Activated naive CD4-positive, alpha-beta T cell treated with anti-CD3 and anti-CD28 coated beads, Interleukin-2, amount 50 U/mL, for 16 hours (primary cell): ENCODE measurements at places on chromosomes 7 and 10.

- no peak for DNase-seq
These were observed 292.5 kb upstream of the FZD8 start for GRCh38 chr10:35934642-35934995.

DNA sequence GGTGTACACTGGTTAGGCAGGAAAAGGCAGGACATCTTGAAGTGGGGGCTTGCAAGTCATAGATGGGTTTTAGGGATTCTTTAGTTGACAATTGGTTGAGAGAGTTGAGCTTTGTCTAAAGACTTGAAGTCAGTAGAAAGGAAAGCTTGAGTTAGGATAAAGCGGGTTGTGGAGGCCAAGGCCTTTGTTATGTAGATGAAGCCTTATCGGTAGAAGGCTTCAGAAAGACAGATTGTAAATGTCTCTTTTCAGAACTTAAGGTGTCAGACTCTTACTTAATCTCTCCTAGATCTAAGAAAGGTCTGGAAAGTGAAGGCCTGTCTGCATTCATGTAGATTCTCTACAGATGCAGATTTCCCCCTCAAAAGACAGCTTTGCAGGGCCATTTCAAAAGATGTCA is 177.4 kb downstream of the HECW1 start:
- no peak for DNase-seq

- DNase-seq, result no peak
These were observed 211.1 kb upstream of the GALNT17 start for GRCh38 chr7:70920876-70921275.

GRCh38 chr10:12214093-12214492 is 18.1 kb downstream of the CDC123 start:
- no peak for DNase-seq

GRCh38 chr7:95502403-95502802 is 16.7 kb downstream of the ASB4 start:
- DNase-seq, result no peak

DNA sequence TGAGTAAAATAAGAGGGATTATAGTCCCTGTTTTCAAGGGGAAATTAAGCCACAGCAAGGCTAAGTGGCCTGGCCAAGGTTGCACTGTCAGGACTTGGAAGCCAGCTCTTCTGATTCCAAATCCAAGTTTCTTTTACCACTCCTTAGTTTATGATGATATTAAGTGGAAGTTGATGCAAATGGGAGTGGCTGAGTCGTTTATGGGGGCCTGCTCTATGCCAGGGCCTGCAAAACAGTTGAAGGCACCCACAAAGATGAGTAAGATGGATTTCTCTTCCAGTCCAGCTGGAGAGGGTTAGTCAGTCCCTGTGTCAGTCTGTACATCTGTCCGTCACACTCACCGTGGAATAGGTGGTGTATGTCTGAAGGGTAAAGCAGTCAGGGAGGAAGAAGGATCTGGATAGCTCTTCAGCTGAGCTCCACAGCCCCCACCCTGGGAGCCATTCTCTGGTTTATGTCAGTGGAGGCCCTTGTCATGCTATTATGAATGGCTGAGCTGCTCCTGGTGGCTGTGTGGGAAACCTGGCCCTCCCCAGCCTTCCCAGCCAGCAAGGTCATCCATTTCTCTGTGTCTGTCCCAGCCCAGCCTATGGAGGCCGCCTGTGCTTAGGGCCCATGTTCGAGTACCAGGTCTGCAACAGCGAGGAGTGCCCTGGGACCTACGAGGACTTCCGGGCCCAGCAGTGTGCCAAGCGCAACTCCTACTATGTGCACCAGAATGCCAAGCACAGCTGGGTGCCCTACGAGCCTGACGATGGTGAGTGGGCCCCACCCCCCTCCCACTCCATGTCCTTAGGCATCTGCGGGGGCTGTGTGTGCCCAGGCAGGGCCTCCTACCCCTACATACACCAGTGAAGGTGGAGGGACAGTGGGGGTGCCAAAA is 44.5 kb downstream of the TBATA start:
- DNase-seq, result no peak

DNA sequence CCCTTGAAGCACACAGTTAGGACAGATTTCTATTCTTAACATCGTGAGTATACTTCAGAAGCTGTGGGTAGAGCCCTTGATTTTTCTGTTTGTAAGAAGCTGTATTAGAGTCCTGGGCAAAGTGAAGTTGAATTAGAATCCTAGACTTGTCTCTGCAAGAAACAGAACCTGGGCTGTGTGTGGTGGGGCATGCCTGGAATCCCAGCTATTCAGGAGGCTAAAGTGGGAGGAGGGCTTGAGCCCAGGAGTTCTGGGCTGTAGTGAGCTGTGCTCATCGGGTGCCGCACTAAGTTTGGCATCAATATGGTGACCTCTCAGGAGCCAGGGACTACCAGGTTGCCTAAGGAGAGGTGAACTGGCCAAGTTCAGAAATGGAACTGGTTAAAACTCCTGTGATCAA is 183.4 kb downstream of the GNAI1 start:
- DNase-seq, result no peak

DNA sequence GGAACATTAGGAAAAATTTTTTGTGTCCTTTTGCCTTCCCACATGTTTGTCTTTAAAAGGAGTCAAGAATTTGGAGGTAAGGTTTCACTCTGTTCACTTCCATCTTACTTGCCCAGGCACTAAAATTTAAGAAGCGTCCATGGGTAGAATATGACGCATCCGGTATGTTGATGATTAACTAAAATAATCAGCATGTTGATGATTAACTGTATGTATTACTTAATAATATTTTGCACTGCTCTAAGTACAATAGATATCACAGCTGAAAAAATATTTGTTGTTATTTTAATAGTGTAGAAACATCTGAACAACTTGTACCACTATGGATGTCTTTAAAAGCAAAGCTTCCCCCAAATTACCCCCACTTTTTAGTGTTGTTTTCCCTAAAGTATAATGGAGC is 11.5 kb downstream of the ANKRD22 start:
- no peak for DNase-seq

DNA sequence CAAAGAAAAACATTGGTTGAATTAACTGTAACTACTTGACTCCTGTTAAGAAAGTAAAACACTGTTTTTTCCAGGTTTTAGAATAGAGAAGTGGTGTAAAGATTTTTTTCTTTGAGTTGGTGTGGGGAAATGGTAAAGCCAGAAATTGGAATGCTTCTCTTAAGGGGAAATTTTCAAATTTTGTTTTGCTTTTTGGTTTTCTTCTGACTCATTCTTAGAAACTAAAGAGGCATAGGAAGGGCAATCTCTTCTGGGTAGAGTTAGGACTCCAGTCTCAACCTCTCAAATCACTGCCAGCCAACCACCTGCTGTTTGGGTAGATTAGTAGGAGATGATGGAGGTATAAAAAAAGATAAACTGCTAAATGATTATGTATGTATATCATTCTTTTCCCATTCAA is 47.7 kb upstream of the STRIP2 start:
- no peak for DNase-seq

DNA sequence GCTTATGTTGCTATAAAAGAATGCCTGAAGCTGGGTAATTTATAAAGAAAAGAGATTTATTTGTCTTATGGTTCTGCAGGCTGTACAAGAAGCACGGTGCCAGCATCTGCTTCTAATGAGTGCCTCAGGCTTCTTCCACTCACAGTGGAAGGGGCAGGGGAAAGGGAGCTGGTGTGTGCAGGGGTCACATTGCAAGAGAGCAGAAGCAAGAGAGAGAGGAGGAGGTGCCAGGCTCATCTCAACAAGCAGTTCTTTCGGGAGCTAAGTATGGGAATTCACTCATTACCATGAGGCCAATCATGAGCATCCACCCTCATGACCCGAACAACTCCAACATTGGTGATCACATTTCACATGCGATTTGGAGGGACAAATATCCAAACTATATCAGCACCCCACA is 17.2 kb upstream of the SLK start:
- DNase-seq, result no peak

GRCh38 chr10:61758433-61758832 is 95.7 kb downstream of the CABCOCO1 start:
- DNase-seq, result no peak

DNA sequence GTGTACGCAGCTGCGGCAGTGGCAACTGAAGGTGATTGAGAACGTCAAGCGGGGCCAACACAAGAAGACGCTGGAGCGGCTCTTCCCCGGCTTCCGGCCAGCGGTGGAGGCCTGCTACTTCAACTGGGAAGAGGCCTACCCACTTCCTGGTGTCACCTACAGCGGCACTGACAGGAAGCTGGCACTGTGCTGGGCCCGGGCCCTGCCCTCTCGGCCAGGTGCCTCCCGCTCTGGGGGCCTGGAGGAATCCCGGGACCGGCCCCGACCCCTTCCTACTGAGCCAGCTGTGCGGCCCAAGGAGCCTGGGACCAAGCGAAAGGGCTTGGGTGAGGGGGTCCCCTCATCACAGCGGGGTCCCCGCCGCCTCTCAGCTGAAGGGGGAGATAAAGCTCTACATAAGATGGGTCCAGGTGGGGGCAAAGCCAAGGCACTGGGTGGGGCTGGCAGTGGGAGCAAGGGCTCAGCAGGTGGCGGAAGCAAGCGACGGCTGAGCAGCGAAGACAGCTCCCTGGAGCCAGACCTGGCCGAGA is 6.5 kb downstream of the ZSWIM8 start:
- no peak for DNase-seq

DNA sequence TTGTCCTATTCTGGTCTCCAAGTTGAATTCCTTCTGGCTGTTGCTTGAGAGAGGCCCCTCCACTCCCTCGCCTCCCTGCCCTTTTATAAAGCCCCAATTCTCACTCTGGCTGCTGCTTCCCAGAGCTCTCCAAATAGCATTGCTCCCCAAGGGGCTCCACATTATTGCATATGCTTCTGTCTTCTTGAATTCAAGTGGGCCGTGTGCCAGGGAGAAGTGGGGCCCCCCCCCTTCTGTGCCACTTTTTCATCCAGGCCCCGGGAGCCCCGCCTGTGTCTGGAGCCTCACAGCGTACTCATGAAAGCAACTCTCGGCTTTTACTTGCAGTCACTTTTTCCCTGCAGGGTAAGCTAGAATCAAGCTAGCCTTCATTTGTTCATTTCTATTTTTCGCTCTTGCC is 265.1 kb downstream of the CCSER2 start:
- no peak for DNase-seq

DNA sequence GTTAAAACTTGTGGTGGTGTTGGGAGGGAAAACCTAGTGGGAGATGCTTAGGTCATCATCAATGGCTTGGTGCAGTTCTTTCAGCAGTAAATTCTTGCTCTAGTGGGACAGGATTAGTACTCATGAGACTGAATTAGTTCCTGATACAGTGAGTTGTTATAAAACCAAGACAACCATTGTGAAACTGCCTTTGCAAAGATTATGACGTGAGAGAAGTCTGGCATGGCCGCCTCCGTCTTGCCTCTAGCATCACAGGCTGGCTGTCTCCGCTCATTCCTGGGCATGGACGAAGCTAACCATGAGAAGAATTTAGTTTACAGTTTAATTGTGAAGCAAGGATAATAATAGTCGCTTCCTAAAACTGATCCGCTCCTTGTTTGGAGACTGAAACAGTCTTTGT is 186.4 kb downstream of the KIF20B start:
- DNase-seq, result no peak

GRCh38 chr10:97157578-97158095 is 28.1 kb downstream of the SLIT1 start:
- DNase-seq, result no peak

GRCh38 chr7:129436335-129436923 is 2.2 kb downstream of the STRIP2 start:
- no peak for DNase-seq

DNA sequence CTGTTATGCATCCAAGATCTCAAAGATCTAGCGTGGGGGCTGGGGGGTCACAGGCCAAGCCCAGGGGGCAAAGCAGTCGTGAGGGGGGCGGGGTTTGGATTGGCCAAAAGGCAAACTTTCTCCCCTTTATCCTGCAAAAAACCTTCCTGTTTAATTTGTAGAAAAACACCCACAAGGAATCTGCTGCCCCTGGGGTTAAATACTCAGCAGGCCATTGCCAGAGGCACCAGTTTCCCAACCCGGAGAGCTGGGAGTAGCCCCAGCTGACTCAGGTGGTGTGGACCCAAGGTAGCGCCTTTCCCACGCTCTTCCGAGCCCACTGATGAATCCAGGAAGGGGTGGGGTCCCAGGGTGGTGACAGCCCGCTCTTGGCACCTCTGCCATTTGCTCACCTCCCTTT is 21.4 kb downstream of the KCP start:
- DNase-seq, result no peak

GRCh38 chr10:52988923-52989322 is 216.3 kb upstream of the MBL2 start:
- DNase-seq, result no peak

DNA sequence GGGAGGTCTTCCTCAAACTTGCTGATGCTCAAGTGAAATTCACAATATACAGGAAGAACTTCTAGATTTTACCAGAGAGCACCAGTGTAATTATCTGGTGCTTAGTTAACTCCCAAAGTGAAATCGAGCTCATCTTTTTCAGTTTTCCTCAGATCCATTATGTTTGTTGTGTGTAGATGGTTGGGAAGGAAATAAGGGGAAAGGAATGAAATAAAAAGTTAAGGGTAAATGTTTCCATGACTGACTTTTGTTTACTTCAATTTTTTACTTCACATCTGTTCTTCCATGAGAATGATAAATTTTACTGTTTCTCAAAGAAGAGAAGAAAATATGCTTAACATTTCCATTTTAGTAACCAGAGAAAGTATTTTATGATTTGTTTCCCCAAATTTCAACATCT is 21.3 kb downstream of the FAM107B start:
- no peak for DNase-seq

DNA sequence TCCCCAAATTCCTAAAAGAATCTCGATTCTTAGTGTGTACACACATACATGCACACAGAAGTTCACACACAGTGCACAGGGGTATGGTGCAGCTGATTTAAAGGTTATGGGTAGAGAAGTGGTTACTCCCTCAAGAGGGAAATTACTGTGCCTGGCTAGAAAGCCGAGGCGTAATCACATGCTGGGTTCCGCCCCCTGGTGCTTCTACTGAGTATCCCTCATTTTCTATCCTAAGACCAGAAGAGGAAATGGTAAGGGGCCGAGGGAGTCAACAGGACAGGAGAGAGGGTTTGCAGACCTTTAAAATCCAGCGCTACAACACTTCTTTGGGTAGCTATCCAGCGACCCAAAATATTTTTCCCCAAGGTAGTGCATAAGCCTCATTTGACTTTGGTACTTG is 147.3 kb upstream of the TMEM196 start:
- DNase-seq, result no peak

DNA sequence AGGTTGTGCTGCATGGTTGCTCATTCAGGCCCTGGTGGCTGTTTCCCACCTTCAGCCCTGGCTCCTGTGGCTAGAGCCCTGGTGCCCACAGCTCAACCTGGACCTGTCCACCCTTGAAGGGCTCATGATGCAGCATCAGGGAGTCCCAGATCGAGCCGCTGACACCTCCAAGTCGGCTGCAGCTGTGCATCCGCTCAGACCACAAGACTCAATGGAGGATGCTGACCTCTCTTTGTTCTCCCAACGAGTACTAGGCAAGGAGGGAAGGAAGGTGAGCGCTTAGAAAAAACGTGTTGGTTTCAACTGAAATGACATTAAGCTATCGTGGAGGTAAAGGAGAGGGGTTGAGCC is 9.5 kb upstream of the C10orf95 start:
- DNase-seq, result no peak

GRCh38 chr10:1133495-1134045 is 77.4 kb downstream of the WDR37 start:
- DNase-seq, result no peak

- DNase-seq, result no peak
These were observed 287.1 kb upstream of the CELF2 start for GRCh38 chr10:10730471-10731043.

GRCh38 chr10:48497780-48498770 is 106.8 kb downstream of the ARHGAP22 start:
- DNase-seq, result no peak

GRCh38 chr7:134639061-134639460 is 7.6 kb upstream of the BPGM start:
- DNase-seq, result no peak

- no peak for DNase-seq
These were observed 17.6 kb downstream of the SLC35B4 start for GRCh38 chr7:134298902-134299683.
